ENCODE measurements at places on chromosomes 6 and 20.
A peak's percentile ranks its signal among the peaks of the same experiment; 100 is the strongest.

- DNase-seq = no peak
Measured at GRCh38 chr20:11654766-11655165, 262.9 kb upstream of the BTBD3 start.

DNA sequence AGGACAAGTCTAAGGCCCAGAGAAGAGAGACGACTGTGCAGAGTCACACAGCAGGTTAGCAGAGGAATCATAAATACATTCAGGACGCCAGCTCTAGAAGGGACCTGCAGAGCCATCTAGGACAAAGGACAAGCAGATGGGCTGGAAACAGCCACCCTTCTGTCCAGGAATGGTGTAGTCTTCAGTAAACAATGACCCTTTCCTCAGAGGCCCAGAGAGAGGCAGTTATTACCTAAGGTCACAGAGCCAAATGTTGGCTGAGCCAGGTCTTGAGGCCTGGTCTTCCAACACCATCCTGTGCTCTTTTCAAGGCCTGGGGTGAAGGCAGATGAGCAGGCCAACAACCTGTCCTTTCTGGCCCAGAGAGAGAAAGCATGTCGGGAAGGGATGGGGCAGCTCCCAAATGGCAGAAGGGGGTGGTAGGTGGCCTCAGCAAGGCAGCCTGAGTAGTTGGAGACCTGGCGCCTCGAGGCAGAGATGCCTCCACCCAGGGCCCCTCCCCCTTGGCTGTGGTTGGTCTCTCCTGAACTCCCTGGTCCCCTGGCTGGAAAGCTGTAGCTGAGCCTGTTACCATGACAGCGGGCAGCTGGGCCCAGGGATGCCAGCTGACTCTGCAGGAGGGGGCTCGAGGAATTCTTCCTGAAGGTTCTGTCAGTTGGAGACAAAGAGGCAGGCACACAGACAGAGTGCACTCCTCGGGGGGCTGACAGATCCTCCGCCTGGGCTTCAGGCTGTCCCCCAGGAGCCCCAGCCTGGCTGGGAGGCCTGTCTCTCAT, 24.8 kb downstream of the EPB41L1 start:
- DNase-seq = no peak

GRCh38 chr6:37283268-37283667, 25.3 kb upstream of the TMEM217 start:
- no peak for DNase-seq

- DNase-seq = peak; percentile 80
Measured at GRCh38 chr6:15244620-15245360, 1.1 kb upstream of the JARID2 start.

DNA sequence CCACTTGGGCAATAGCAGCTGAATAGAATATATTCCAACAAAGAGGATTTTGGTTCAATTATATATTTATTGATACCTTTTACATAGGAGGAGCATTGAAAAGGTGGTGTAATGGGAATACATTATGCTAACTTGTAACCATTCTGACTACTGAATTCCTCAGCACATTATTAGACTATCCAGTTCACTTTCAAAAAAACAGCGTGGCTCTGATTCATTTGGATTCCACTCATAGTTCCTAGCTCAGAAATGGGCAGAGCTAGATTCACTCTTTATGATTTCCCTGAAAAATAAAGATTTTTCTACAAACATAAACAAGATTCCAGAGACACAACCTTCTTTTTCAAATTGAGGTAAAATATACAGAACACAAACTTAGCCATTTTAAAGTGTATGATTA, 9.2 kb upstream of the TRERF1 start:
- no peak for DNase-seq

DNA sequence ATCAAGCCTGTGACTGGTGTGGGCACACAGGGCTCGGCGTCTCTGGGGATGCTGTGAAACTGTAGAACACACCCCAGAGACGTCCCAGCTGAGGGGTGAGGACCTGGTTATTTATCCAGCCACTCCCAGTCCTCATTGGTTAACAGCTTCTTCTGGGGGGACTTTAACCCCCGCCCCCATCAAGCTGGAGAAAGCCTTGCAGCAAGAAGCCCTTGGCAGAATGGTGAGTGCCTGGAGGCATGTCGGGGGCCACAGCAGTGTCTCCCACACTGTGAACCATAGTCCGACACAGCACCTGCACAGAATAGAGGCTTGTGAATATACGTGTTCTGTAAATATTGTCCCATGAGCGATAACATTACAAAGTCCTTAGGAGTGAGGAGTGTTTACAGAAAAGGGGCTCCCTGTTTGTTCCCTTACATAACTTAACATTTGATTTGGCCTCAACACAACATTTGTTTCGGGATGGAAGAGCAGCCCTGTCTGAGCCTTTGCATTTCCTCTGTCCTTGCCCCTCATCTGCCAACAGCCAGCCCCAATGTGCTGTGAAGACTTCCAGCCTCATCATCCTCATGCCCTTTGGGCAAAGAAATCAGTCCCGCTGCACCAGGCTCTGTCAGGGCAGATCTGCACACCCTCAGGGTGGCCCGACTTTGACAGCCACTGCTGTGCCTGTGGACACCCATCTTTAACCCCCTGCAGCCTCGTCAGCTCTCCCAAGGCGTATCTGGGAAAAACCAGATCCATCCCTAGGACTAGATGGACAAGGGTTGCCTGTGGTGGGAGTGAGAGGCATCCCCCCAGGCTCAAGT, 2.2 kb upstream of the RRBP1 start:
- peak; percentile 69 for DNase-seq

DNA sequence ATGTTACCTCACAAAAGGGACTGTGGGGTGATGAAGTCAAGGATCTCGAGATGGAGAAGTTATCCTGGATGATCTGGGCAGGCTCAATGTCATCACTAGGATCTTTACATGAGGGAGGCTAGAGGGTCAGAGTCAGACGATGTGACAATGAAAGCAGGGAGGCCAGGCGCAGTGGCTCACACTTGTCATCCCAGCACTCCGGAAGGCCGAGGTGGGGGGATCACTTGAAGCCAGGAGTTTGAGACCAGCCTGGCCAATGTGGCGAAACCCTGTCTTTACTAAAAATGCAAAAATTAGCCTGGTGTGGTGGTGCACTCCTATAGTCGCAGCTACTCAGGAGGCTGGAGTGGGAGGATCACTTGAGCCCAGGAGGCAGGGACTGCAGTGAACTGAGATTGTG, 68.8 kb downstream of the TTLL2 start:
- DNase-seq = no peak

GRCh38 chr6:101747160-101747559, 353.7 kb downstream of the GRIK2 start:
- DNase-seq = no peak

DNA sequence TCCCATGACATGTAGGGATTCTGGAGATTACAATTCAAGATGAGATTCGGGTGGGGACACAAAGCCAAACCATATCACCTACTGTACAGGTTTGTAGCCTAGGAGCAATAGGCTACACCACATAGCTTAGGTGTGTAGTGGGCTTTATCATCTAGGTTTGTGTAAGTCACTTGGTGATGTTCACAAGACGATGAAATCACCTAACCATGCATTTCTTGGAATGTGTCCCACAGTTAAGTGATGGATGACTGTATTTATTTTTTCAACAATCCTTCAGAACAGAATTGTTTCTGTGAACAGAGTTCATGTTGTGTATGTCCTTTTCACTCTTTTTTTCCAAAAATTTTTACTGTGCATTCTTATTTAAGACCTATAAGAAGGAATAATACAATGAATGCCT, 76.1 kb downstream of the DTD1 start:
- no peak for DNase-seq

DNA sequence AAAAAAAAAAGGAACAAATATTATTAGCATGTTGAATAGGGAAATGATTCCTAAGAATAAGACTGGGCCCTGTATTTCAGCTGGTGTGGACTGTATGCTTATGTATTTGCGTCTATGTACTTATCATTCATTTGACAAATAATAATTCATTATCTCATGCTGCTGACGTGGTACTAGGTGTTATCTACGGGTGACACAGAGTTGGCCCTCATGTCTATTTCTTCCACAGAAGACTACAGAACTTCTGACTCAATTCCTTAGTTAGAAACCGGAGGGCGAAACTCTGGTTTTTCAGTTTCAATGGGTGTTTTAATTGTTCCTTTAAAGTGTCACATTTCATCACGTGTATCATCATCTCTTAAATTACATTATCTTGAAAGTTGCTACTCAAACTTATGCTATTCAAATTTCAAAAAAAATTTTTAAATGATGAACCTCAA, 305.9 kb downstream of the CLIC5 start:
- no peak for DNase-seq

DNA sequence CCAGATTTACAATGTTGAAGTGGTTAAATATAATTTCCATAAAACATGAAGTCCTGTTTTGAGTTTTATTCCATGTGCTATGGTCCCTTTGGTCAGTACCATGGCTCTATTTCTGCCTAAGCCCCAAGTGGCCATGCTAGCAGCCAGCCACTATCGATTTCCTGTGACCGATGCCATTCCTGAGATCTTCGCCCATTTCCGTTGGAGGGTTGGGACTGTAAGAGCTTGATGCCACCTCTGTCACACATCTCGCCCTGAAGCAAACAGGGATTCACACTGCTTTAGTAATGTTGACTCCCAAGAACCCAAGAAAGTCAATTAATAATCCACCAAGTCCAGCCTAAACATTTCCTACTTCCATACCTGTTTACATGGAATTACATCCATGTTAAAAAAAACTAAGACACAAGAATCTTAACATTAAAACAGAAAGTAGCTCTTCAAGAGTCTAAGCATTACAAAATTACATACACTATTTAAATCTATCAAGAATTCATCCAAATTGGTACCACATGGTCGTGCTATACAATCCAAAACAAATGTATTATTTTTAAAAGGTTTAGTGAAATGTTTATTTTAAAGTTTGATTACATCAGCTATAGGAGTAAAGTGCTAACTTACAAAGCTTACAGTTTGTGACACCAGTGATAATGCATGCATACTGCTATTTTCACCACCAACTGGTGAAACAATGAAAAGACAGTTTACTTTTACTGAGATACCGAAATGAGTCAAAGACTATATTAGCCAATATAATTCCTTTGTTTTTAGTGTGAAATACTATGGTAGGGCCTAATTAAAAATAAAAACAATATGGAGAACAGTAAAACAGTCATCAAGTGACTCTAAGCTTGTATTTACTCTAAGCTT, 2.5 kb downstream of the RBM39 start:
- DNase-seq = no peak

DNA sequence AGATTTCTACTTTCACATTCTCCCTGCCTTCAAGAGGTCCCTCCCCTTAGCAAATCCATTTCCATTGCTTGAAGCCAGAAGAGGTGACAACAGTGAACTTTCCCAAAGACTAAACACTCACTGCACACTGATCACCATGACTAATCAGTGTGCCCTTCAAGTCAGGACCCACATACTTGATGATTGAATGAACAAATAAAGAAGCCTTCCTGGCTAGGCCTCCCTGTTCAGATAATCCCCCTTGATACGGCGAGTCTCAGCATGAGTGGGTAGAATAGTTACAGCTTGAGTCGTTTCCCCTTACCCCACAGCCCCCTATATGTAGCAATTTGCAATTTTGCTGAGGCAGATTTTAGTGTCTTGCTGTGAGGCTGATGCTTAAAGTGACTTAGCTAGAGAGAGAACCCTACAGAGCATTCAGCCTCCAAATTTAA, 102.2 kb downstream of the UNC5CL start:
- no peak for DNase-seq

DNA sequence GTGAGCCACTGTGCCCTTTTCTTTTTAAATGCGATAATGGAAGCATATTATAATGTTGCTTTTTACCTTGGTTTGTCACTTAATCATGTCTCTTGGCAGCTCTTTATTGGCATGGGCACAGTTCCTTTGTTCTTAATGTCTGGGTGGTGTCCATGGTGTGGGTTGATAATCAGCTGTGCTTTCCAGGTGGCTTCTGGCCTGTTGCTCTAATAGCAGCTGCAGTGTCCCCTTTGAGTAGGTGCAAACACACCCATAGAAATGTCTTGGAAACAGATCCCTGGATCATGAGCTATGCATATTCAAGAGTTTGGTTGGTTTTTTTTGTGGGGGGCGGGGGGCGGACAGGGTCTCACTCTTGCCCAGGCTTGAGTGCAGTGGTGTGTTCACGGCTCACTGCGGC, 29.9 kb downstream of the EFCAB8 start:
- no peak for DNase-seq

DNA sequence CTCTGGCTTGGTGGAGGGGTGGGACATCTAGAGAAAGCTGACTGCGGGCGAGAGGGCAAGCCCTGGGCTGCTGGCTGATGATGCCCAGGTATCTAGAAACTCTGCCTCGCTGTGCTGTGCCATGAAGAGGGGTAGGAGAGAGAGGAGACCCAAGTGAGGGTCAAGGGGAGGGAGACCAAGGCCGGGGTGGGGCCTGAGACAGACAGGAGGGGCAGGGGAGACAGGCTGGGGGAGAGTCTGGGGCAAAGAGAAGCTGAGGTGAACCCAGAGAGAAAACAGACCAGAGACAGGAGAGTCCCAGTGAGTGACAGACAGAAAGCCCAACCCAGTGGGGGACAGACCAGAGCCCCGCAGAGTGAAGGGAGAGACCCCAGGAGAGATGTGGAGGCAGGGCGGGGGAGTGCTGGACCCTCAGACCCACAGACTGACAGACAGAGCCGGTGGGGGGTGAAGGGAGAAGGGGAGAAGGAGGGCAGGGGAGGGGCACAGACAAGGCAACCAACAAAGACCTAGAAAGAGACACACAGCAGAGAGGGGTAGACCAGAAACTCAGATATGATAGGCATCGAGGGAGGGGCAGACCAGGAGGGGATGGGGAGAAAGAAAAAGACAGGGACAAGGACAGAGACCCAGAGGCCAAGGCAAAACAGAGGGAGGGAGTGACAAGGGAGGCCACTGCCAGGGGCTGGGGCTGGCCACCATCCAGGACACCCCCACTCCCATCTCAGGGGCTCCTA, 5.9 kb downstream of the TEAD3 start:
- DNase-seq = no peak
